ENCODE measurements at places on chromosomes 2 and 18.

- no peak for DNase-seq
Measured at GRCh38 chr2:155368934-155369333, 670.4 kb downstream of the KCNJ3 start.

DNA sequence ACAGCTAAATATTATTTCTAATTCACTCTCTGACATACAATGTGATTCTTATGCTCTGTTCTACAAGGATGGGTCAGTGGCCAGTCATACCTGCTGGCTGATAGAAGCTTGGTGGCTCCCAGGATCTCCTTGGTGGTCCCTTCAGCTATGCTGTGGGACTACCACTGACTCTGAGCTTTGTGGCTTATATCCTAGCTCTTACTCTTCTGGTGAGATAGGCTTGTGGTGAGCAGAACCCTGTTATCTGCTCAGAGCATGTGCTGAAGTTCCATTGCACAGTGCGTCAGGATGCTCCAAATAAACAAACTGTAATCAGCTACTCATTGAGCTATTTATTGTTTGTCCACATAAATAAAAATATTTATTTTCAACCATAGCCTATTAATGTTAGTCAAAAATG, 51.7 kb downstream of the MFSD6 start:
- no peak for DNase-seq

GRCh38 chr2:101435001-101435862, 39.7 kb downstream of the RFX8 start:
- no peak for DNase-seq

DNA sequence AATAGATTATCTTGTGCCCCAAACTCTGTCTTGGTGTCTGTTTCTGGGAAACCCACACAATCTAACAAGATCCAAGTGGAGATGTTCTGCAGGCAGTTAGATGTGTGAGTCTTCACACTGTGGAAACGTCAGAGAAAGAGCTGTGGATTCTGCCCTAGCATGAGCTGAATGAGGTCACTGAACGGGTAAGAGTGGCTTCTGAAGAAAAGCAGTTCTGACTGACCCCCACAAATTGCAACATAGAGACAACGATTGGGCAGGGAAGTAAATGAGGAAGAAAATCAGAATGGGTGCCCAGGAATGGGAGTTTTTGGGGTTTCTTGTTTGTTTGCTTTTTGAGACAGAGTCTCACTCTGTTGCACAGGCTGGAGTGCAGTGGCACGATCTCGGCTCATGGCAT, 12.9 kb upstream of the RPL37A start:
- DNase-seq = no peak

DNA sequence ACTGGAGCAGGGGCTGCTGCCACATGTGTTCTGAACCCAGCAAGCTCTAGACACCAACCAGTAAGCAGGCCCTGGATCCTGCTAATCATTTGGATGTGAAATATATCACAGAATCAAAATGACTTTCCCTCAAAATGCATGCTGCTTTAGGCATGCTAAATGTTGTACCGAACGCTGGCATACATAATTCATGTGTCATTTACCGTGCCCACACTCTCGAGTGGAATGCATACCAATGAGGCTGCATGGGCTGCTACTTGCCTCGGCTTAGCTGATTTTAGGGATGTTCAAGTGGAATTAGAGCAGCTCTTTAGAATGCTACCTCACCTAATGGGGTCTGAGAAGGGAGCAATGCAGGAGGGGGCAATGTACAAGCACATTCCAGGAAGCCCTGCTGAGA, 509.6 kb upstream of the RAB6C start:
- no peak for DNase-seq

- no peak for DNase-seq
Measured at GRCh38 chr2:234874347-234875046, 77.3 kb upstream of the SH3BP4 start.

DNA sequence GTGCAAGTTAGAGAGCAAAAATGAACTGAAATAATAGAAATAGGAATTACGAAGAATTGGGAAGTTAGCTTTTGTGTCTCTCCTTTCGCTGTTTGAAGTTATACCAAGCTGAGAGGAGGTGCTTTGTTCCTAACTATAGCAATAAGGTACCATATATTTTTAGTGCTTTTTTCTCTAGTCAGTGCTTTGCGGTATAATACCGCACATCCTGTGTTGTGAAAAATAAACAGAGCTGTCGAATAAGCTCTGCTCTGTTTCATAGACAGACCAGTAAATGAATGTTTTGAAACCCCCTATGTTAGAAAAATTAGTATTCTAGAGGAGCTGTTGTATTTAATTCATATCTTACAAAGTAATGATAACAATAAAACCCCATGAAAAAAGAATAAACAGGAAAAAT, 130.8 kb downstream of the MAP4K4 start:
- DNase-seq = no peak

DNA sequence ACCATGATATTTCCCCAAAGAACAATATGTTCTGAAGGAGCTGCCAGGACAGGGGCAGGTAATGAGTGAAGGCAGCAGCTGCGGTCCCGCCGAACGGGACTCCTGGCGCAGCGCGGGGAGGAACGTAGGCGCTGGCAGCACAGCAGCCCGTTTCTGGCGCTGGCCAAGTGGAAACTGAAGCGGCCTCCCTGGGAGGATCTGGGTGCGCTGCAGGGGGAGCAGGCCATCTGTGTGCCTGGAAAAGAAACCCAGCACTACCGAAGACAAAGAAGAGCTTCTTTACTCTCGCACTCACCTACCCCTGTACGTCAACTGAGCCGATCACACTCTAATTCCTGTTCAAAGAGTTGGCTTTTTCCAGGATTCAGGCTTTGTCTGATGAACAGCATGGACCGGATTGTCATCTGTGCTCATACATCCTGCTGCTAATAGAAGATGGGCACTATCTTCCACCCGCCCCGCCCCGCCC, 11.8 kb downstream of the G6PC2 start:
- no peak for DNase-seq

GRCh38 chr2:197198890-197199289, 111.7 kb downstream of the ANKRD44 start:
- DNase-seq = peak; percentile 72

DNA sequence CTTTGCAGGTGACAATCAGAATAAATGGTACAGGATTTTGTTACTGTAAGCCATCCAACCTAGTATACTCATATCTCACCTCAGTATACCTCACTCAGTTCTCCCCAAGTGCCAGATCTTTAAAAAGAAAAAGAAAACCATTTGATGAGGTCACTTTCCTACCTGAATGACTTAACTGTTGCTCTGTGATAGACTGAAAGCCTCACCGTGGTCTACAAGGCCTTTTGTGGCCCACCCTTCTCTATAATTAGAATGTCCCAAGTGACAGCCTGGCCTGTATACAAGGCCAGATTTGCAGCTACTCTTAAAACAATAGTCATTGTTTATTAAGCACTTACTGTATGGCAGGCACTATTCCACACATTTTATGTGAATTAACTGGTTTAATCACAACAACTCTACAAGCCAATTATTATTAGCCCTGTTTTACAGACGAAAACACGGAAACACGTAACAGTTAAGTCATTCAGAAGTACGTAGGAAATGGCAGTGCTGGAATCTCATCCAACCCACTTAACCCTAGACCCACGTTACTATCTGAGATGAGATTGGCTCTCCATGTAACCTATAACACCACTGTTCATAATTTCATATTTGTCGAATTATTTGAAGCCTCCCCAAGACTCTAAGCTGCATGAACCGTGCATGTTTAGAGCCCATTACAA, 28.3 kb downstream of the PKP4 start:
- DNase-seq = no peak

GRCh38 chr2:112973156-112973555, 4.7 kb upstream of the IL36G start:
- no peak for DNase-seq

GRCh38 chr2:178109813-178110212, 2.4 kb upstream of the RBM45 start:
- no peak for DNase-seq

Measured in stimulated activated CD8-positive, alpha-beta memory T cell treated with anti-CD3 and anti-CD28 coated beads, Interleukin-4, amount 100 ng/mL, for 4 hours (primary cell).